Stimulated activated CD8-positive, alpha-beta memory T cell treated with anti-CD3 and anti-CD28 coated beads, Interleukin-7, amount 100 ng/mL, for 48 hours (primary cell): ENCODE measurements at places on chromosomes 4 and X.

GRCh38 chr4:151573945-151574344 lies 165.0 kb downstream of the FHIP1A start:
- DNase-seq: no peak

- no peak for DNase-seq
Measured at GRCh38 chr4:24624381-24624780, 40.0 kb upstream of the DHX15 start.

- no peak for DNase-seq
Measured at GRCh38 chrX:132257116-132257515, 37.9 kb upstream of the RAP2C start.

- no peak for DNase-seq
Measured at GRCh38 chr4:88953400-88953799, 103.6 kb downstream of the FAM13A start.

GRCh38 chrX:130179170-130179569 lies 7.4 kb downstream of the RAB33A start:
- no peak for DNase-seq

- DNase-seq: no peak
Measured at GRCh38 chr4:168631241-168632162, 134.7 kb downstream of the PALLD start.

DNA sequence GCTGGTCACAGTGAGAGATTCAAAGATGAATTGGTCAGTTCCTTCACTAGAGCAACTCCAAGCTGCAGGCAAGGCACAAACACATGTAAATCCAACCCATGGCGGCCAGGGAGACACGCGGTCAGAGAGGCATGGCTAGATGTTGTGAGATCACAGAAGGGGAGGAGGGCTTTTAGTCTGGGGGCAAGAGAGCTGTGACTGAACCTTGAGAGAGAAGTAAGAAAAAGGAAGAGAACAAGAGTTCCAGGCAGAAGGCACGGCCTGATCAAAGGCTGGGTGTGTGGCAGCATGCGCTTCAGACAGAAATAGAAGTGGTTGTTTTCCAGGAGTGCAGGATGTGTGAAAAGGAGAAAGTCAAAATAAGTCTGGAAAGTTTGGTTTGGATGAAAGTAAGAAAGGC lies 15.9 kb downstream of the CCDC149 start:
- DNase-seq: no peak

- no peak for DNase-seq
Measured at GRCh38 chrX:15033917-15034316, 160.7 kb downstream of the MOSPD2 start.

- DNase-seq: no peak
Measured at GRCh38 chr4:48078862-48079655, 55.0 kb downstream of the TXK start.

- no peak for DNase-seq
Measured at GRCh38 chrX:9701790-9702189, 63.9 kb downstream of the GPR143 start.

DNA sequence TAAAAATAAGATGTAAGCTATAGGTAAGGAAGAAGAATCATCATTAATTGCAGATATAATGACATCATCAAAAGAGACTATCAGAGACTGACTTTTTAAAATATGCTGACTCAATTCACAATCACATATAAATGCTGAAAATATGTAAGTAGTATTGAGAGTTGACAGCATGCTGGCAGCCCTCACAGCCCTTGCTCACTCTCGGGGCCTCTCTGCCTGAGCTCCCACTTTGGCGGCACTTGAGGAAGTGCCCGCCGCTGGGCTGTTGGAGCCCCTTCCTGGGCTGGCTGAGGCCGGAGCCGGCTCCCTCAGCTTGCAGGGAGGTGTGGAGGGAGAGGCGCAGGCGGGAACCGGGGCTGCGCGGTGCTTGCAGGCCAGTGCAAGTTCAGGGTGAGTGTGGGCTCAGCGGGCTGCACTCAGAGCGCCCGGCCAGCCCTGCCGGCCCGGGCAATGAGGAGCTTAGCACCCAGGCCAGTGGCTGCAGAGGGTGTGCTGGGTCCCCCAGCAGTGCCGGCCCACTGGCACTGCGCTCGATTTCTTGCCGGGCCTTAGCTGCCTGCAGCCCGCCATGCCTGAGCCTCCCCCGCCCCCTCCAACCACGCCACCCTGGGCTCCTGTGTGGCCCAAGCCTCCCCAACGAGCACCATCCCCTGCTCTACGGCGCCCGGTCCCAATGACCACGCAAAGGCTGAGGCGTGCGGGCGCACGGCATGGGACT lies 68.9 kb downstream of the RAB28 start:
- no peak for DNase-seq

DNA sequence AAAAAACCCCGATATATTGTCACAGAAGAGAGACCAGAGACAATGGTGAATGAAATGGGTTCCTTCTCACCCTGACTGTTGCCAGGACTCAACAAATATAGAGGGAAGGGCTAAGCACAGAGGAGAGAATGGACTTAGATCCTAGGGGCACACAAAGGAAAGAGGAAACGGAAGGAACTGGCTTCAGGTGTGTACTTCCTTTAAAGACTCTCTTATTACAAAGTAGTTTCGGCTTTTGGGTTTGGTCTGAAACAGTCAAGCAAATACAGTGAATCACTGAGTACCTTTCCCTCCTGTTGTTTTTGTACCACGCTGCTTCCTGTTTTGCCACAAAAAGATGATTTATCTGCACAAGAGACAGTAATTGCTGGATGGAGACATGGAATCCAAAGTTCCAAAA lies 46.1 kb upstream of the S100G start:
- DNase-seq: no peak

GRCh38 chr4:36385951-36386571 lies 104.6 kb downstream of the DTHD1 start:
- DNase-seq: no peak

- DNase-seq: no peak
Measured at GRCh38 chr4:184306949-184307348, 89.3 kb upstream of the ENPP6 start.

- DNase-seq: no peak
Measured at GRCh38 chr4:99002279-99002678, 6.8 kb downstream of the METAP1 start.

GRCh38 chr4:10180603-10180926 lies 64.0 kb upstream of the WDR1 start:
- no peak for DNase-seq

DNA sequence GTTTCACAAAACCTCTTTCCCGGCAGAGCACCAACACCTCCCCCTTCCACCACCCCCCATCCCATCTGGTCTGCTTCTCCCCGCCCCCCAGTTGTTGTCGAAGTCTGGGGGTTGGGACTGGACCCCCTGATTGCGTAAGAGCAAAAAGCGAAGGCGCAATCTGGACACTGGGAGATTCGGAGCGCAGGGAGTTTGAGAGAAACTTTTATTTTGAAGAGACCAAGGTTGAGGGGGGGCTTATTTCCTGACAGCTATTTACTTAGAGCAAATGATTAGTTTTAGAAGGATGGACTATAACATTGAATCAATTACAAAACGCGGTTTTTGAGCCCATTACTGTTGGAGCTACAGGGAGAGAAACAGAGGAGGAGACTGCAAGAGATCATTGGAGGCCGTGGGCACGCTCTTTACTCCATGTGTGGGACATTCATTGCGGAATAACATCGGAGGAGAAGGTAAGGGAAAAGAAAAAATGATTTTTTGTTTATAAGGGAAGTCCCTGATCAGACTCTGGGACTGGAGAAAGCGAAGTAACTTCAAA lies at the start of gene PDGFRA:
Gene PDGFRA, plus strand, starts transcription at position 333 of the 541 bp plus-strand sequence. CDS start 29,476 bp downstream, outside the sequence.
- DNase-seq: no peak
